ENCODE measurements at places on chromosomes 2 and 18.

- no peak for DNase-seq
Observed at GRCh38 chr2:105518897-105519296, 120.0 kb upstream of the FHL2 start.

GRCh38 chr2:70615222-70615621 is 61.6 kb upstream of the TGFA start:
- DNase-seq: no peak

- DNase-seq: no peak
Observed at GRCh38 chr2:24577481-24577880, 86.4 kb downstream of the NCOA1 start.

DNA sequence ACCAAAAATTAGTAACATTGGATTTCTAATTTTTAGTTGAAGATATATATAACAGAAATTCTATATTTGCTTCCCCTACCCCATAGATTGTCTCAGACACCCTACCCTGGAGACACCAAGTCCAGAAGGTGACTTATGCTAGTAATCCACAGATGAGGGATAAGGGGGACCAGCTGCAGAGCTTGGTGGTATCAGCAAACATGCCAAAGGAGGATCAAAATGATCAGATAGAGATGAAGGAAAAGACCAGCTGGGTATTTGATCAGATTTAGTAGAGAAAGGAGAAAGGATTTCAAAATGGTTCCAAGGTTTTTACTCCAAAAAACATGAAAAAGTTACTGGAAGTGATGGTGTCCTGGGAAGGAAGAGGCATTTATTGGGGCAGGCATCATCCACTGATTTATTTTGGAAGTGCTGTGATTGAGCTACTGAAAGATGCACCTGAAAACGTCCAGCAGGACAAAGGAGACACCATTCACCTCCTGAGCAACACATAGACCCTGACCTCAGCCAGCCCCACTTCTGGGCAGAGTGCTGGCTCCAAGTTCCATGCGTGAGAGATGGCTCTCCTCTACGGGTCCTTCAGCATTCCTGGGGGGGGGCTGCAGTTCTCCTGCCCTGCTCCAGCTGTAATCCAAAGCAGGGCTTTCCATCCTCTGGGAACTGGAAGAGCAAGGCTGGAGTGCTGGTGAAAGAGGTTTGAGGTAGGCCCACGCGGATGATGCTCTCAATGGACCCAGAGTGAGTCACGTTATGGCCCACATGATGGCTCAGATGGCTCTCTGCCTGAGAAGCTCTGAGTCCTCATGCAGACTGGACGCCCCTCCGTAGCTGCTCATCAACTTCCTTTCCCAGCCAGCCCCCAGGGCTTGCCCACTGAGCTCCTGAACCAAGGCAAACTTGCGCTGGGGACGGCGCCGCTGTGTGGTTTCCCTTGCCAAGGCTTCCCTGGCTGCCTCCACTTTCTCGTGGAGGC is 3.7 kb upstream of the LRRFIP1 start:
- DNase-seq: no peak

Data from activated CD8-positive, alpha-beta memory T cell treated with anti-CD3 and anti-CD28 coated beads for 1 hour (primary cell).